ENCODE measurements at places on chromosomes 7 and 10.

GRCh38 chr10:132861884-132862461, 76.0 kb upstream of the NKX6-2 start:
- DNase-seq, result no peak

DNA sequence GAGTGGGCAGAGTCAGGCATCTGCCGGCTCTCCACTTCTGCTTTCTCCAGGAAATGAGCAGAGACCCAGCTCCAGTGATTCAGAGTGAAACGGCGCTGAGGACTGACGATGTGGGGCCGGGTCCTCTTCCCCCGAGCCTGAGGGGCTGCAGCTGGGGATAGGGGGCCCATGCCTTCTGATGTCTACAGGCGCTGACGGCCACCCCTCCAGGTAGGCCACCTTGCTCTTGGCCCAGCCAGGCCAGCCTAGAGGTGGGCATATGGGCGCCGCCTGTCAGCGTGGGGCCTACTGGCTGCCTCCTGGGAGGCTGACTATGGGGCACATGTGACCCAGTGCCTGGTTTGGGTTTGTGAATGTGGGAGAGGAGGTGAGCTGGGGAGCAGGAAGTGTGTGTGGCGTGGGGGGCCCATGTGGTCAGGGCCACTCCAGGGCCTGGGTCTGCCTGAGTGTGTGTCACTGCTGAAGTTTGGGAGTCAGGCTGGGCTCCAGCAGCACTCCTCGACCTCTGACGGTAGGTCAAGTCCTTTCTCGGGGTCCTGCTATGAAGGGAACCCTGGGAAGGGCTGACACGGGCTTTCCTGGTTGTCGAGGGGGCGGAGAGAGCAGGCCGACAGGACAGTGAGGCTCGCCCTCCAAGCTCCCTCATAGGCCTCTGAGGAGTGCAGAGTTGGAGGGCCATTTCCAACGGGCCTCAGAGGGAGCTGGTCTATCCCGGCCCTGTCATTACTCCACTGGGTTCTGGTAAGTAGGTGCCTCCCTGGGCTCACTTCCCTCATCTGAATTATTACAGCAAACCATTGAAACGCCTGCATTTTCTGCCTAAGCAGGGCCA, at the start of gene WDFY4:
TSS of gene WDFY4 (plus strand) at position 82 of the 832 bp plus-strand sequence. CDS start 24,860 bp downstream, outside the sequence.
- DNase-seq, result no peak

- DNase-seq, result no peak
These were observed 186.7 kb downstream of the CXCL12 start for GRCh38 chr10:44198096-44198779.

DNA sequence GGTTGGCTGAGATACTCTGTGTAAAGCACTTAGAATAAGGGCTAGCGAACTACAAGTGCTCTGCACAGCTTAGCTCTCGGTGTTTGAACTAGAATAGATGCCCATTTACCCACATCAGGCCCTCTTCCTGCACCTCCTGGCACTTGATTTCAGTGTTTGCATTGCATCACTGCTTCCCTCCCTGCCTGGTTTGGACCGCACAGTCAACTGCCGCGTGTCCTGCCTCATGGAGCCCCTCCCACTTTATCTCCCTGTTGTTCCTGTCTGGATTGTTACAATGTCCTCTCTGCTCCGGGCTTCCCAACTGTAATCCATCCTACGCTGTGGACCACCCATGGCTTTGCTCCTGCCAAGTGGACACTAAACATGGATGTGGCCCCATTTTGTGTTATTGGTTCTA, 2.3 kb downstream of the FAM107B start:
- DNase-seq, result no peak

DNA sequence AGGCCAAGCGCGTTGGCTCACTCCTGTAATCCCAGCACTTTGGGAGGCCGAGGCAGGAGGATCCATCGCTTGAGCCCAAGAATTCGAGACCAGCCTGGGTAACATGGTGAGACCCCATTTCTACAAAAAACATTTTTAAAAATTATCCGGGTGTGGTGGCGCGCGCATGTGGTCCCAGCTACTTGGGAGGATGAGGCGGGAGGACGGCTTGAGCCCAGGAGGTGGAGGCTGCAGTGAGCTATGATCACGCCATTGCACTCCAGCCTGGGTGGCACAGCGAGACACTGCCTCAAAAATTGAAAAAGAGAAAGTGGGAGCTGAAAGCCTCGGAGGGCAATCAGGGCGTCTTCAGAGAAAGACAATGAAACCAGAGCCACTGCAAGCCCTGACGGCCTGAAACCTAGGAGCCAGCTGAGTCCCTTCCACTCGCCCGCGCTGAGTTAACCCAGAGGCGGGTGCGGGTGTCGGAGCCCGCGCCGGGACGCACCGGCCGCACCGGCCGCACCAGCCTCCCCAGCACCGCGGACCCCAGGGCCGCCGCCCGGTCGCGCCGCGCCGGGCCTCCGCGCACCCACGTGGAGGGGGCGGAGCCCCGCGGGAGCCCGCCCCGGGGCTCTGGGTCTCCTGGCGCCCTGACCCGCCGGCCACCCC, 22.4 kb downstream of the ZFAND2A start:
- DNase-seq, result no peak

GRCh38 chr10:117993166-117993565, 53.6 kb downstream of the RAB11FIP2 start:
- no peak for DNase-seq

DNA sequence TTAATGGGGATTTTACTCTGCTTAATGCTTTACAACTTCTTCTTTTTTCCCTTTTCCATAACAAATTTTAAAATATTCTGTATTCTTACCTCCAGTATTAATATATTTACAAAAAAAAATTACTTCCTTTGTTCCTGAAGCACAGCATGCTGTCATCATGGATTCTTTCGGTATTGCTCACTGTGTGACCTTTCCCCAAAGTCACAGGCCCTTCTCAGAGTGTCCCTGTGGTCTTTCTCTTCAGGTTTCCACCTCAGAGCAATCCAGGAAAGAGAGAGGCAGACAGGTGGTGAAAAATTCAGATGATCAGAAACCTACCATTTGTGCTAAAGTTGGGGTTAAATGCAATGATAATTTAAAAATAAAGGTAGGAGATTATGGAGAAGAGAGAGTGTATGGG, 13.0 kb downstream of the AOAH start:
- no peak for DNase-seq

GRCh38 chr7:48710995-48711394, 213.4 kb upstream of the CDC14C start:
- DNase-seq, result no peak

DNA sequence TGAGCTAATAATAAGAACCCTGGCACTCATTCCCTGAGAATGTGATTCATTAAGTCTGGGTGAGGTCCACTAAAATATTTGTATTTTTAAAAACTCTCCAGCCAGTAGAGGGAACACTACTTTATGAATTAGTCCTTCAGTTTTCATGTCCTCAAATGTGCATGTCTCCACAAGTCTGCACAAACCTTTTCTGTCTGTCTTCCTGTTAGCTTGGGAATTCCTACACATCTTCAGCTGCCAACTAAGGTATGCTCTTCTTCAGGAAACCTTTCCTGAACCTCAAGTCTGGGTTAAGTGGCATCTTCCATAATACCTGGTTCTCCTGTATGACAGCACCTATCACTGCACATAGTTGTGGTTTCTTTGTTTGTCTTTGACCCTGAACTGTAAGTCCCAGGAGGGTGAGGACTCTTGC, 119.6 kb upstream of the MKX start:
- peak; percentile 14 for DNase-seq

DNA sequence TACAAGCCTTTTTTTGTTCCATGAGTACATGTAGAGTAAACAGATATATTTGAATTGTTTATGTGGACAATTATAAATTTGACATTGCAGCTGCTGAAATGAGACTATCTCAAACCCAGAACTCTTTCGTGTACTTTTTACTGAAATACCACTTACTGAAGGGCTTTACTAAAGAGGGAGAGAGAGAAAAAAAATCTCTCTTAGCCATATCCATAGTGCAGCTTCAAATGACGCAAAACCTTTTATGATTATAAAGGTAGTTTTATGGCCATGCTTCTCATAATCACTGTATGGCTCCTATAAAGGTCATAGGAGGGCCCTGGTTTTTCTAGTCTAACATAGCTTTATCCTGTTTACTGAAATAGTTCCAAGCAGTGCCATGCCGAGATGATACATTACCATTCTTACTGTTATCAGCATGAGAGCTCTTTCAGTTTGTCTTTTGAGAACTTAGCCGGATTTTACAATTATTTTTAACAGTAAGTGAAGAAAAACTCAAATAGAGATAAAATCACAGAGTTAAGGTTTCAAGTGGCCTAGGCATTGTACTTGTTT, 35.1 kb downstream of the KCND2 start:
- DNase-seq, result no peak

DNA sequence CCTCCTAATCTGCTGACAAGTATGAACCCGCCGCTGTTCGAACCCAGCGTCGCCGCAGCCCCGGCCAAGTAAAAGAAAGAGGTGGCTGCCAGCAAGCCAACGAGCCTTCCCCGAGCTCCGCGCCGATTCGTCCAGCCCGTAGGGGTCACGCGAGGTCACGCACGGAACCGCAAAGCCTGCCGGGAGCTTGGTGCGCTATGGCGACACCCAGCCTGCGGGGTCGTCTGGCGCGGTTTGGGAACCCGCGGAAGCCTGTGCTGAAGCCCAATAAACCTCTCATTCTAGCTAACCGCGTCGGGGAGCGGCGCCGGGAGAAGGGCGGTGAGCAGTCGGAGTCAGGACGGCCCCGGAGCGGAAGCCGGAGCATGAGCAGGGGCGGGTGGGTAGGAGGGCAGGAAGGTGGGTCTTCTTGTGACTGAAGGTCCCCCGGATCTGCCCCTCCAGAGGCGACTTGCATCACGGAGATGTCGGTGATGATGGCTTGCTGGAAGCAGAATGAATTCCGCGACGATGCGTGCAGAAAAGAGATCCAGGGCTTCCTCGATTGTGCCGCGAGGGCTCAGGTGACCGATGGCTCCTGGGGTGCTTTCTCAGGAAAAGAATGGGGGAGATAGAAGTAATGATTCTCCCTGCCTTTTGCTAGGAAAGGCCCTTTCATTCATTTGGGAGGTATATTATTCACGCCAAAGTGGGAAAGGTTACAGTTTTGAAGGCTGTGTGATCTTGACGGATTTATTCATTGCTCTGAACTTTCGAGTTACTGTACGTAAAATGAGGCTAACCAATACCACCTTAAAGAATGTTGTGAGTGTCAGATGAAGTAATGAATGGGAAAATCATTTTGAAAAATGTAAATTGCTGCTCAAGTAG, at the start of gene CHCHD1:
TSS of gene CHCHD1 (plus strand) at position 170 of the 870 bp plus-strand sequence. CDS start at position 198, 28 bp downstream.
- peak; percentile 86 for DNase-seq

DNA sequence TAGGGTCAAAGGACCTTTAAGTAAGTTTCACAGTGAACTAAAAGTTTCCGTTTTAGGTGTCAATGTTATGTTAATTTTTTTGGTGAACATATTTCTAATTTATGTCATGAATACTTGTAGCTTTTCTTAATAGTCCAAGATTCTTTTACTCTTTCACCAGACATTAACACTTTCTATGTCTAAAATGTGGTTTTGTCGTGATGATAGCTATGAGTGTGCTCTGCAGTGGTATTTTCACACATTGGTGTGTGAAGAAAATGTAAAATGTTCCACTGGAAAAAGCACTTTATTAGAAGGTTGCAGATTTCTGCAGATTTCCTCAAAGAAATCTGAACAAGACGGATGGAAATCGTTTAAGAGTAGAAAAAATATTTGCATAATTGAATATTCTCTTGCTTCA, 561.0 kb upstream of the ANKRD30A start:
- DNase-seq, result no peak

DNA sequence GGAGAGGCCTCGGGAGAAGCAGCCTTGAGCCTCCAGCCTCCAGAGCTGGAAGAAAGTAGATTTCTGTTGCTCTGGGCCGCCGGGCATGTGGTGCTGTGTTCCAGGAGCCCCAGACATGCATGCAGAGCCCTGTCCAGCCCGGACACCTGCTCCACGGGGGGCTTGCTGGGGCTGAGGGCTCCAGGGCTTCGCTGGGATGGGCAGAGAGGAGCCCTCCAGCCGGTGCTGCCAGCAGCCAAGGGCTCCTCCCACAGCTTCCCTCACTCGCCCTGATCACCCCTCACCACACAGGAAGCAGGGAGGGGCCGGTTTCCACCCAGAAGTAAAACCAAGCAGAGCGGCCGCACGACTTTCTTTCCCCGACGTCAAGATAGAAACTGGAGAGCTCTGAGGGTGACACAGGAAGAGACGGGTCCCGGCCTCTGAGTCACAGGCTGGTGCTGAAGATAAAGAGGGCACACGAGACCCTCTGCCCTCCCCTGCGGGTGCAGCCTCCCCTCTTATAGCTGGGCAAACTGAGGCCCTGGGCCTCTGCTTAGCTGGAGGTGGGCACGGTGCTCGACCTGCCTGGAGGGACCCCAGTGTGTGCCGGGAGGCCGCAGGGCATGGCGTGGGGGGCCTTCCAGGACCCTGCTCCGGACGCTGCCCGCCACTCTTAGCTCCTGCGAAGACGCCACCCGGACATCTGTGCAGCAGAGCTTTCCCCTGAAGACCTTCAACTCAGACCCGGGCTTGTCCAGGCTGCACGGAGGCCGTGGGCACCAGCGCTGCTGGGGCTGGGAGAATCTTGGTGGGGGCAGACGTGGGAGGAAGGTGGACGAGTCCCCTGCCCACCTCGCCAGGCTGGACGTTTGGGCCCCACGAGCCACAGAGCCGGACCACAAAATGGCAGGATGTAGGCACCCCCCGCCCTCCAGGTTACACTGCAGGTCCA, 31.1 kb downstream of the ADAP1 start:
- DNase-seq, result peak; percentile 50

- peak; percentile 88 for DNase-seq
These were observed 55.1 kb downstream of the CUBN start for GRCh38 chr10:17074541-17074847.

- no peak for DNase-seq
These were observed 39.1 kb downstream of the PODXL start for GRCh38 chr7:131517218-131517923.

DNA sequence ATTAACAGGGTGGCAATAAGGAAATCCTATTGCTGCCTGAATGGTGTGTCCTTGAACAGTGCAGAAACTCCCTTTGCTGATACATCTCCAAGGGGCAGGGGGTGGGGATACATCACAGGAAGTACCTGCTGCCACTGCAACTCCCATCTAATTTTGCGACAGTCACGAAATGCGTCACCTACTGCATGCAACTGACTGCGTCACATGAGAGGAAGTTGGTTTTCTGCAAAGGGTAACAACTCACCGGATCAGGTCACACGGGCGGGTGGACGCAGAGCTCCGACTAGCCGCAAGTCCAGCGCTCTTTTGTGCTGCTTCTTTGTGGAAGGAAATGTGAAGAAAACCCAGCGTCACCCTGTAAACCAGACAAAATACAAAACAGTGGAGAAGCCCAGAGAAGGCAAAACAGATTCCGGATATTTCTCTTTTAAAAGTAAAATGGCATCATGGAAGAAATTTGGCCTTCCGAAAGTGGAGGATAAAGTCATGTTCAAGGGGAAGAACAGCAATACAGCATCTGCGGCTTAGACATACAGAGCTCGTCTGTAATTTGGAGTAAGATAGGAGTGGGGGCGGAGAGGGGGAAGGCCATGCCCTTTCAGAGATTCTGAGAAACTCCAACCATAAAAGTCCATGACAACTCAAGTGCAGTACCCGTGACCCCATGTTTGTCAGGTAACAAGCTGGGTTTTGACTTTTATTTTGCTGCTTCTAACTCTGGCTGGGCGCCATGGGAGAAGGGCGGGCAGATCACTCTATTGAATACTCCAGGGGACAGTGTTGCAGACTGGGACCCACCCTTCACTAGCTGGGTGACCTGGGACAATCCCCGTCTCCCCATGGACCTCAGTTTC, 32.3 kb upstream of the PLEKHS1 start:
- no peak for DNase-seq
